ENCODE measurements at places on chromosomes 11 and 22. TPM values are rescaled to one million over a fixed set of nuclear protein-coding genes. Genes with fewer than 3 reads are reported as not detected.

DNA sequence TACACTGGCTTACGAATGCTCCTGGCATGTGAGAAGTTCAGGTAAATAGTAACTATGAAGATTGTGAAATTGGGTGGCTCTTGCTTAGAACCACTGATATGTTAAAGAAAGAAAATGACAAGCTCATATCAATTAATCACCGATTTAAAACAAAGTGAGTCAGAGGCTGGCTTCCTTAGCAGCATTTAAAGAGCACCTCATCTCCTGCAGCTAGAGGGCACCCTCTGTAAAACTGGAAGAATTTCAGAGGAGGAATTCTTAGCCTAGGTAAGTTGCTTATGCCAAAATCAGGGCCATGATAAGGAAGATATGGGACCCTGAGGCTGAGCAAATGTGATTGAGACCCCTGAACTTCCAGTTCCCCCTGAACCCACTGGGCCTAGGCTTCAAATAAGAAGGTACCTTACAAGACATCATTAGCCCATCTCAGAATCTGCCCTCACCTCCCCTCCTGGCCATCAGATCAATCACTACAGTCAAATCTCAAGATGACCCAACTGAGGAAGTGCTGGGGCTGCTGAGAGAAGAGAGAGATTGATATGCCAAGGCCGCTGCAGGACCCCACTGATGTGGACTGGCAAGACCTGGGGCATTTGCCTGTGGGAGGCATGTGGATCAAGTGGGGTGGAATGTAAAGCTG lies 8.6 kb upstream of the CD3E start:
- peak; percentile 27 for DNase-seq

DNA sequence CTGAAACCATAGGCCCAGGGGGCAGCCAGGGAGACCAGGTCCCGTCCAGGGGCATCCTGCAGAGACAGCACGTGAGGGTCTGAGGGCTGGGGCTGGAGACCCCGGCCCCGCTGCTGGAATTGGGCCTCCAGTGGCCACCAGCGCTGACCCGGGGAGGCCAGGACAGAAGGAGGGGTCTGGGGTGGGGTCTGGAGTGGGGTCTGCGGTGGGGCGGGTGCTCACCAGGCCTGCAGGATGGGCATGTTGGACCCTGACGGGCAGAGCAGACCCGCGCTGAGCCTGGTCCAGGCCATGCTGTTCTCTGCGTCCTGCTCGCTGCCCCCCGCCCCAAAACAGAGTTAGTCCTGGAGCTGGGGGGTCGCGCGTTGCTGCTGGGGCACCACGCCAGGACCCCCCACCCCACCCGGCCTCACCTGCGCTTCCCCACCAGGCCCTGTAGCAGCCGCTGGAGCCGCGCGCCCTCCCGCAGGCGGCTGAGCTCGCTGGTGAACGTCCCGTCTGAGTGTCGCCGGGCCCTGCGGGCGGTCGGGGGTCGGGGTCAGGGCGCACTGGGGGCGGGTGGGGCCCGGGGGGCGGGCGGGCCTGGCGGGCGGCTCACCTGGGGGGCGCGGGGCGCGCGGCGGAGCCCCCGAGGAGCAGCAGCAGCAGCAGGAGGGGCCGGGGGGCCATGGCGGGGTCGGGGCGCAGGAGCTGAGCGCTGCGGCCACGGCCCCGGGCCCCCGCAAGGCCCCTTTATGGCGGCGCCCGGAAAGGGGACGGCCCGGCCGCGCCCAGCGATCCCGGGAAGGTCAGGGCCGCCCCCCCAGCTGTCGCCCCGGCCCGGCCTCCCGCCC lies at the start of gene SCT:
Gene SCT (minus strand): TSS at position 707 of the 833 bp plus-strand sequence. CDS start 38 bp downstream, at position 669.
- no peak for DNase-seq

- no peak for DNase-seq
Observed at GRCh38 chr11:17000987-17001386, 13.2 kb downstream of the PLEKHA7 start.

GRIA4 gene
- total RNA-seq = 0.50 TPM

FDX1 gene
- total RNA-seq = 9.2 TPM

DNA sequence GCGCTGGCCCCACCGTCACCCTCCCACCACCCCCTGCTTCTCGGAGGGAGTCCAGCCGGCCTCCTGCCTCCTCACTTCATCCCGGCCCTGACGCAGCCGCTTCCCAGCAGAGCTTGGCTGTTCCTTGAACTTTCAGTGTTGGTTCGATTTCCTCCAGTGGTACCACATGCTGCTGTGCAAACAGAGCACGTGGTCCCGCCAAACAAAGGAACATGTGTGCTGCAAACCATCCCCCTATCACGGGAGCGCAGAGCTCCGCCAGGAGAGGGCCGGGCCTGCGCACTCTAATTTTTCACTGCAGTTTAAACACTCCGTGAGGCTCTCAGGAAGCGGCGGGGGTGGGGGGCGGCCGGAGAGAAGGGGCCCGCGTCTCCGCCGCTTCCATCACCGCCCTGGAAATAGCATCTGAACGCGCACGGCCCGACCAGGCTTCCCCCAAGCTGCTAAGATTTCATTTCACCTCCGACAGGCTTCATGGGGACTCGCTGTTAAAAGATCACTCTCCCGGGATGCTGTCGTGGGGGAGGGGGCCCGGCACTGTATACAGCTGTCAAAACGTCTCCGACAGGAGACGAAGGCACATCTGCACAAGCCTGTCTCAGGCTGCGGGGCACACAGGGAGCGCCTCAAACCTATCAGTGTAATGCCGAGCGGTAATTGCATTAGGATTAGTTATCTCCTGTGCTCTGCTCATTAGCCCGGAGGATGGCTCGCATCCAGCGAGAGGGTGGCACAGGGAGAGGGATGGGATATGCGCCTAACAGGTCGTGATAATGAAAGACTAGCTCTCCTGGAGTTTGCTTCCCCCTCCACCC lies 269.9 kb upstream of the SORL1-AS1 start:
- DNase-seq = peak; percentile 96

DNA sequence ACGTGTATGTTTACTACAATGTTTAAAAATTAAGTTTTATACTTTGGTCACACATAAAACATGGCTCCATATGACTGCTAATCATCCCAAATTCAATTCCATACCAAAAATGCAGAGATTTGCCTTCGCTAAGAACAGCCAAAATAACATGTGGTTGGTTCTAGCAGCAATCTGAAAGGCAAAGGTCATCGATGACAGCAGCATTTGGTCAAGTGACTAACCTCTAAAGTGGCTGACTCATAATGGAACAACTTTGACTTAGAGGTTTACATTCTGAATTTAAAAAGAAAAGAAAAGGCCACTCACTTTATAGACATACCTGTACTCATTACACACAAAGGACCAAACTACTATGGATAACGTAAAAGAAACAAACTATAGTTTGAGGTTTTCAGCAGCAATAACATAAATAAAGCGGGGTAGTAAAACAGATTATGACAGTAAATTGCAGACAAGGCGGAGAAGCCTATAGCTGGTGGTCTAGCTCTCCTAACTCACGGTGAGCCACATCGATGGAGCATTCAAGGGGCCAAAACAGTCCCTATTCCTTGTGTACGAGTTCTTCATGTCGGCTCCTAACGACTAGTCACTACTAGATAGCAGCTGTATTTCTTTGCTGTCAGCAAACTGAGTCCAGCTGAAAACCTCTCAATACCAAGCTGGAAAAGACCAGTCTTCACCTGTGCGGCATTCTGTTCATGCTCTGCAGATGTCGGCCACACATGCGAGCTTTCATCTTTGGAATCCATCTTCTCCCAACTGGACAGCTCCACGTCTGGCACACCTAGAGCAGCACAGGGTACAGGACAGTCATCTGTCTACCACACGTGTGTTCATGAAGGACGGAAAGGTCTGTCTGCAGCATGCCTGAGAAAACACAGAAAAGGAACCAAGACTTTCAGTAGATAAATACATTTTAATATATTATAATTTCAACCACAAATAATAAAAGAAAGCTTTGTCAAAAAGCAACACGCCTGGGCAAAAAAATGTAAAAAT lies 42.1 kb downstream of the PRDM10 start:
- peak; percentile 95 for DNase-seq

GRCh38 chr22:36097880-36098279 lies 62.7 kb downstream of the APOL3 start:
- no peak for DNase-seq

DNA sequence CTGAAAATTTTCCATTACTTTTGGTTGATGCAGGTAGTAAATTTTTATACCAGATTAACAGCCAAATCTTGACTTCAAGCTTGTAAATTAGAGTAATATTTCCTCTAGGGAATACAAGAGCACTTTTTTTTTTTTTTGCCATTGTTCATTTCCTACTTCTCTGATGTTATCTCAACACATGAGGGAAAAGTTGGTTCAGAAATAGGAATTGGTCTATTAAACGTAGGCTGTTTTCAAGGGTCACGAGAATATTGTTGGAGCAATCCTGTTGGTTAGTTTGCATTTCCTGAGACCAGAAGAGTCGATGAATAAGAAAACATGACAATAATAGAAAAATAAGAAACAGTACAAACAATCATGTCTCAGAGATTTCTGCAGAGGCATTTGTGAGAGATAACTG lies 453.9 kb upstream of the CCDC179 start:
- no peak for DNase-seq

SDHAF2 gene
- 34.4 TPM for total RNA-seq

DNA sequence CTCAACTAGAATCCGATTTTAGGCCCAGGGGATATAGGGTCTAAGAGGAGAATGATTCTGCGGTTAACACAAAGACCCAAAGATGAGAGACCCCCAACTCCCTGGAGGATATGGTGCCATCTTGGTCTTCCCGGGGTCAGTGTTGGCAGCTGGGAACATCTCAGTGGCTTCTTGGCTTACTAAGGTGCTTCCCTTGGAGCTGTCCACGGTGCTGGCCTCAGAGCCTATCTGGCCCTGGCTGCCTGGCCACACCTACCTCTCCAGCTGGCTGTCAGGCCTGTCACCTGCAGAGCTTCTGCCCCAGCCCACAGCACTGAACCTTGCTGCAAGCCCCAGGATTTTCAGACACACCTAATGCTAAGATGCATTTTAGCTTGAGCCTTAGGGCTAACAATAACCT lies 70.7 kb upstream of the THY1 start:
- peak; percentile 25 for DNase-seq

DNA sequence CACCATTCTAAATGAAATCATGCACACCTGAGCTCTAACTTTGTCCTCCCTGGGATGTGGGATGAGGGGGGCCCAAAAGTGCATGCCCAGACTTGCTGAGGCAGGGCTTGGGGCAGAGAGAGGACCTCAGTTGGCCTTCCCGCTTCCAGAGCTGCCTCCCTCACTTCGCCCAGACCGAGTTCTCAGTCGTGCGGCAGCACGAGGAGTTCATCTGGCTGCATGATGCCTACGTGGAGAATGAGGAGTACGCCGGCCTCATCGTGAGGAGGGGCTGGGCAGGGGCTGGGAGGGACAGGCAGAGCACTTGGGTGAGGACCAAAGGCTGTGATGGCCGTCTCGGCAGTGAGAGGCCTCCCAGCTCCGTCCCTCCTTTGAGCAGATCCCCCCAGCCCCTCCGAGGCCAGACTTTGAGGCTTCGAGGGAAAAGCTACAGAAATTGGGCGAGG lies 8.2 kb downstream of the CFL1 start:
- no peak for DNase-seq

DNA sequence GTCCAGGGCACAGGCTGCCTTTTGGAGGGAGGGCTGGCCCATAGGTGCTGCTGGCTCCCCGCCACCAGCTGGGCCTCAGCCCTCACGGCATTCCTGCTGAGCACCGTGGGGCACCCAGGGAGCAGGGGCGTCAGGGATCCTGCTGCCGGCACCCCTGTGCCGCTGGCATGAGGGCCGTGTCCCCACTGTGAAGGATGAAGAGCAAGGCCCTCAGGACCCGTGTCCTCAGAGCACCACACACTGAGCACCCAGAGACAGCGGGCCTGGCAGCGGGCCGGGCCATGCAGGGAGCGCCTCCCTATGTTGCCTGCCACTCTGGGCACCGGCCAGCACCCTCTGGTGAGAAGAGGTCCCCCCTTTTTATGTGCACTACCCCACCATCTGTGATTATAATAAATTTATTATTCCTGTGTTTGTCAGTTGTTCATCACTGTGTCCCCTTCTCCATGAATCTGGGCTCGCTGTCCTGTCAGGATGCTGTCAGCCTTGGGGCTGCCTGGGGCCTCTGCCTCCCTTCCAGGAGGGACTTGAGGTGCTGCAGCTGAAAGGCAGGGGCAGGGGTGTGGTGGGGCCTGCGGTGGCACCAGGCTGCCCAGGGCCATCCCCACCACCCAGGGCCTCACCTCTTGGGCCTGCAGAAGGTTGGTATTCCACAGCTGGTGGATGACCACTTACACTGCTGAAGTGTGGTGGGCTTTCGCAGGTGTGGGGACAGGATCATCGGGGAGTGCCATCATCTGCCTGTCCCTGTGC lies 80.0 kb downstream of the MED15 start:
- no peak for DNase-seq

C1QTNF5 gene
- total RNA-seq = 32.0 TPM

DNA sequence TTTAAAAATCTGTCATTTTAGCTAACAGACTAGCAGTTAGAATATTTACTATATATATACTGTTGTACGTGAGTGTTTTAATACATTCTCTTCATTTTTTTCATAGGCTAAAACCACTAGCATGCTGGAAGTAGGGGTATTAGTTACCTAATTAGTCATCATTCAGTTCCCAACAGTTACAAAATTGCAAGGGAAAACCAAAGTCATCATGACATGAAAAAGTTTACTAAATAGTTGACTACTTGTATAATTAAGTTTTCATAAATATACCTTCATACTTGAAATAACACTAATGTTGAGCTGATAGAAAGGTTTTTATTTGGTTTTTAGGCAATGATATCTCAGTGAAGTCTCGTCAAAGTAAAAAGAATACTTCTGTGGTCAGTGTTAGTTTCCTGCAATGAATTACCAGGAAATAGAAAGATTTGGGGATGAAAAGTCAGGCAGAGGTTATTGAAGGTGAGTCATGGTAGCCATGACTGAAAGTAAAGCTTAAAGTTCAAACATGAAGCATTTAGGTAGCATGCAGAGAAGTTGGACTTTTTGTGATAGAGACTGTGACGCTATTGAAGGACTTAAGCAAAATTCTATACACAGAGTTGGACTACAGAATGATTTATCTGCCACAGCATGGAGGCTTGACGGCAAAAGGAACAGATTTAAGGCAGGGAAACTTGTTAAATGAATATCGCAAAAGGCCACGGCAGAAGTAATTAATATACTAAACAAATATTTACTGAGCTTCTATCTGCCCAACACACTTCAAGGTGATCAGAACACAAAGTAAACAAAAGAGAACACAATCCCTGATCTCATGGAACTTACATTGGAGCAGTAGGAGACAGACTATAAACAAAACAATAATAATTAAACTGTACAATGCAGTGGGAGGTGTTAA lies 828.1 kb upstream of the FAT3 start:
- DNase-seq = peak; percentile 51

Measured in fibroblast of lung (primary cell).